ENCODE measurements at places on chromosomes 7 and 10.

GRCh38 chr7:4734587-4735345 lies 40.7 kb upstream of the AP5Z1 start:
- DNase-seq = no peak

GRCh38 chr7:102891693-102892261 lies 21.0 kb upstream of the LRRC17 start:
- no peak for DNase-seq

DNA sequence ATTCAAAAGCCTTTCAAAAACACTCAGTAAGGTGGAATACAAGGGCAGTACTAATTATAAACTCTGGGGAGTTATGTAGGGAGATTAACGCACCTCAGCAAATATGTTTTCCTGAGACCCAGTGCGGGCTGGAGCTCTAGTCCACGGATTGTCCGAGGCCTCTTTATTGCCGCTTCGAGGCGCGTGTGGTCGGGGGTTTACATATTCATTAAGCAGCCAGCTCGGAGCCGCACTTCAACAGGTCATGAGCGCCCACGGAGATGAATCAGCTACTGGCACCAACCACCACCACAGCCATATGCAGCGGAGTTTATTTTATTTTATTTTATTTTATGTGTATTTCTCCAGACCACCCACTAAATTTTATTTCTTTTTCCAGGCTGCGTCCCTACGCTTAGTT lies 195.9 kb upstream of the ADARB2 start:
- no peak for DNase-seq

- DNase-seq = no peak
These were observed 62.5 kb upstream of the CAPZA2 start for GRCh38 chr7:116799916-116800315.

- no peak for DNase-seq
These were observed 5.5 kb upstream of the OPN4 start for GRCh38 chr10:86648704-86649427.

DNA sequence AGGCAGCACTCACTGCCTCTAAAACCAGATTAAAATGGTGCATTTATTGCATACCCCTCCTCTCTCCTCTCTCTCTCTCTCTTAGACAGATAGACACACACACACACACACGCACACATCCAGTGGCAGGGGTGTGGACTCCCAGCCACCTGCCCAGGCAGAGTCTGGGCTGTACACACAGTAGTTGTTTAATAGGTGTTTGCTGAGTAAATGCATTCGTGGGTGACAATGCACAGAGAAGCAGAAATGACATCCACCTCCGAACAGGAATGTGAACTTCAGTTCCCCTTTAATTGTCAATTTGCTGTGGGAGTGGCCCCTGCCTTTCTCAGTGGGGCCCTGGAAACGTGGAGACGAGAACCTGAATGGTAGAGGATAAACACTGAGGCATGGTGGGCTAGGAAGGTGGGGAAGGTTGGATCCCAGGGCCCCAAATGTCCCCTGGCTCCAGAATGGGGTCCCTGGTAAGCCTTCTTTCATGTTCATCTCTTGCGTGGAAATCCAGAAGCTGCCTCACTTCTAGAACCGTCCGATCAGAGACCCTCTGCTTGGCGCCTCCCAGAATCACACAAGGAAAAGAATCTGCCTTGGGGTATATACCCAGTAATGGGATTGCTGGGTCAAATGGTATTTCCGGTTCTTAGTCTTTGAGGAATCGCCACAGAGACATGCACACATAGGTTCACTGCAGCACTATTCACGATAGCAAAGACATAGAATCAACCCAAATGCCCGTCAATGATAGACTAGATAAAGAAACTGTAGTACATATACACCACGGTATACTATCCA lies 58.5 kb upstream of the ECHDC3 start:
- no peak for DNase-seq

DNA sequence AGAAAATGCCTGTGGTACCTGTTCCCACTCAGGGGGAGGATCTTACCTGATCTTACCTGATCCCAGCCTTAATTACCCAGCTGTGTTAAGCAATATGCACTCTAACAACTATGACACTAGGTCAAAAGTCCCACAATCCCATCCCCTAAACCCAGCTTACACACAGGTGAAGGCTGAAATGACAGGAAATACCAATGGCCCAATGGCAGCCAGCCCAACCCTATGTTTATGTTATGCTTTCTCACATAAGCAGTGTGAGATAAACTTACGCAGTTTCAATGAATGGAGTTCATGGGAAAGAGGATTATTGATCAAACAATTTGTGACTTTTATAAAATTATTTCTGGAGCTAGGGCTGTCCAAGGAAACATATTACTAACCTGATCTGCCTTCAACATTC lies 91.9 kb downstream of the GPAM start:
- DNase-seq = no peak

- DNase-seq = no peak
These were observed 7.1 kb downstream of the SND1 start for GRCh38 chr7:127658970-127659630.

GRCh38 chr7:1144269-1144771 lies 15.7 kb downstream of the ZFAND2A start:
- no peak for DNase-seq

GRCh38 chr7:137354961-137355360 lies 11.4 kb upstream of the PTN start:
- DNase-seq = no peak

DNA sequence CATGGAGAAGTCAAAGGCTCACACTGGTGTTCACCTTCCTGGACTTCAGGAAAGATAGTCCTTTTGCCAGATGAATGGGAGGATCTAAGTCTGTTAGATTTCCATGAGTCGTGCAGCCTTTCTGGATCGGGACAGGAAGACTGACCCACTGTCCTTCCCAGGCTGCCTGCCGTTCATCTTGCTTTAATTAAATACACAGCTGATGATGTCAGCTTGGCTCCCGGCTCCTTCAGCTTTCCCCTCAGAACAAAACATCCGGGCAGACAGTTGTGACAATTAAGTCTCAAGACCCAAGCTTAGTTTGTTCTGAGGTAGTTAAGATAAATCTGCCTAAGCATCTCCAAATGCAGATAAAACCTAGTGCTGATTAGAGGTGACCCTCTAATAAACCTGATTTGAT lies 58.6 kb downstream of the AUTS2 start:
- no peak for DNase-seq

- DNase-seq = no peak
These were observed 723.5 kb upstream of the POM121L12 start for GRCh38 chr7:52311886-52312285.

- no peak for DNase-seq
These were observed 14.5 kb downstream of the LIMK1 start for GRCh38 chr7:74097937-74098614.

DNA sequence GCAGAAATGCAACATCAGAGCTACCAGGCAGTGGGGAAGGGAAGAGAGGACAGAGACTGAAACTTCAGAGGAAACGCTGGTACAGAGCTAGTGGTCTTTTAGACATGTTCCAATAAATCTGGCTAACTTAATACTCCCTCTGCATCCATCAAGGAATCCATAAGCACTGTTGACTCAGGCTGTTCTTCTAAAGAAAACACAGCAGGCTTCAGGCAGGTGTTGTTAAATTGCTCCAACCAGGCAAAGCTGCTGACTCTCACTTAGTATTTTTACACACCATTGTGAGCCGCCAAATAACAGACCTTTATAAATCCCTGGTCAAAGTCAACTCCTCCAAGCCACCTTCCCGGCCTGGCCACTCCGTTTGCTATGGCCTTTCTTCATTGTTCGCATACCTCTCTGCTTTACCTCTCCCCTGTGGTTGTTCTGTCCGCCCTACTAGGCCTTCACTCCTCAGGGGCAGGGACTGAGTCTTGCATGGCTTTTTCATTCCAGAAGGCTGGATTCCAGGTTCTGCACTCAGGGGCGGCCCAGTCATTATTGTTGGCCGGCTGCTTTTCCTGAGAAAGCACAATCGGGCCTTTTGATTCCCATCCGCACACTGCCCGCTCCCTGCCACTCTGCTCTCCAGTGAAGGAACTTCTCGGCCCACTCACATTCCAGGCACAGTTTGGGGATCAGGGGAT lies 18.4 kb downstream of the CREB3L2 start:
- DNase-seq = no peak

DNA sequence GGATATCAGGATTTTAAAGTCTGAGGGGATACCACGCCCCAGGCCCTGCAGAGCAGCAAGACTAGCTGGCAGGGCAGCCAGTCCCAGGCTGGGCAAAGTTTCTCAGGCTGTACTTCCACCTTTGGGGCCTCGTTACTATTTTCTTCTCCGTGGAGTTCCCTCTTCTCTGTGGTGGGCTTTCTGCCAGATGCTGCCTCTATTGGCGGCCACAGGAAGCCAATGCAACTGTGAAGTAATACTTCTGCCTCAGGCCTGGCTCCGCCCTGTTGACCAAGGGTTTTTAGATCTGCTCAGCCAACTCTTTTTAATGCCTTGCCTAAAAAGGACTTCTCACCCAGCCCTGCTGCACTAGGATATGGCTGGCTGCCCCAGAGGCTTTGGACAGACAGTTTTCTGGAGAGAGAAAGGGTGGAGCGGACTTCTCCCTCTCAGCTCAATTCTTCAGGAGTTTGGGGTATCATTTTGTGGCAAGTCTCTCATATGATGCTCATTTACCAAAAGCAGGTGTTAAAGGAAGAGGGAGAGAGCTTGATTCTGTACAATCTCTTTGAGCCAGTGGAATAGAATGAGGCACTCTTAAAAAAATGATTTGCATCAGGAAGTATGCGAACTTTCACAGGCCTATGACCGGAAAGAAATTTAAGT lies 67.4 kb downstream of the HHEX start:
- peak; percentile 94 for DNase-seq

GRCh38 chr10:126065751-126066377 lies 169.5 kb downstream of the FANK1 start:
- DNase-seq = no peak

GRCh38 chr10:55500931-55501559 lies 700.0 kb upstream of the PCDH15 start:
- peak; percentile 1 for DNase-seq

- no peak for DNase-seq
These were observed 16.9 kb downstream of the CYP26A1 start for GRCh38 chr10:93090619-93091018.

DNA sequence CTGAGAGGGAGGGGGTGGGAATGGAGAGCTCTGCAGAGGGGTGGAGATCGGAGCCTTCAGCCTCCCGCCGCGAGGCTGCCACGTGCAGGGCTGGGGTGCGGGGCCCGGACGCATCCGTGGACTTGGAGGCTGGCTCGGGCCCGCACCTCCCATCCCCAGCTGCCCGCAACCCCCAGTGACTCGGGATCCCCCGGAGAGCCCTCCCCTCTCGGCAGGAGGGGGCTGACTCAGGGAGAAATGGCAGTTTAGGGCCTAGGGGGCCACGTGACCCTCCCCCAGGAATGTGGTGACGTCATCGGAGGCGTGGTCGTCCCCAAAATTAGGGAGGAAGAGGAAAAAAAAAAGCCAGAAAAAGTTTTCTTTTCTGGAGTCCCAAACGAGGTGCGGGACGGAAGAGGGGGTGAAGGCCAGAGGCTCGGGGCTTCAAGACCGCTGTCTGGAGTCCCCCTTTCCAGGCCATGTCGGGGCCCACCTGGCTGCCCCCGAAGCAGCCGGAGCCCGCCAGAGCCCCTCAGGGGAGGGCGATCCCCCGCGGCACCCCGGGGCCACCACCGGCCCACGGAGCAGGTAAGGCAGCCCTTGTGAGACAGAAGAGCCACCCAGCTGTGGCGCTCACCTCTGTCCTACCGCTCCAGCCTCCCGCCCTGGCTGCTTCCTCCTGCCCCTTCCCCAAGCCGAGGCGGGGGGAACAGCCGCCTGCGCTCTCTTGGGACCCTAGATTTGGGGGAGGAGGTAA lies at the start of gene TRIP6:
TRIP6 (plus strand) TSS at position 348 of the 736 bp plus-strand sequence; CDS start at position 459, 111 bp downstream.
- peak; percentile 48 for DNase-seq

DNA sequence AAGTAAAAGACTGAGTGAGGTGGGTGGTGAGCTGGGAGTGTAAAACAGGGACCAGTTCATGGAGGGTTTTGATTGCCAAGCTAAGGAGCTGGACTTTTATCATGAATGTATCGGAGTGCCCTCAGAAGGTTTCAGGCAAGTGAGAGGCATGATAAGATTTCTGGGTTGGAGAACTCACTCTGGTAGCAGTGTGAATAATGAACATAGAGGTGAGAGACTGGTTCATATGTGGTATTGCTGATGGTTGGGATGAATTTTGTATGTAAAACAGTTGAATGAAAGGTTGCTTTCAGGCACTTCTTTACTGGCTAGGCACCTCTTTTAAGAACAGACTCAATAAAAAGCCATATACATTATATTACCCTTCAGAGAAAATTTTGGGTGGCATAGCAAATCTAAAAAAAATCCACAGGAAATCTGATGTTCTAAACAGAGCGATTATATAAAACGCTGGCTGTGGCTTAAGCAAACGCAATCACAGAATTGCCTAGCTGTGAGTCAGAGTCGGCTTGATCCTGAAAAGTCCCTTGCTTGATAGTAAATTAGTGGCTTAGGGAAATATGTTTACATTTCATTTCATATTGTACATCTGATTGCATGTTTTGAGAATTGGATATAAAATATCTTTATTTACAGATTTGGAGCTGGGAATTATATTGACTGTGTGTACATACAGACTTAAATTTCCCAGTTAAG lies 92.9 kb upstream of the HDAC9 start:
- no peak for DNase-seq

- DNase-seq = no peak
These were observed 47.6 kb downstream of the GTF2IRD1 start for GRCh38 chr7:74501298-74501697.

DNA sequence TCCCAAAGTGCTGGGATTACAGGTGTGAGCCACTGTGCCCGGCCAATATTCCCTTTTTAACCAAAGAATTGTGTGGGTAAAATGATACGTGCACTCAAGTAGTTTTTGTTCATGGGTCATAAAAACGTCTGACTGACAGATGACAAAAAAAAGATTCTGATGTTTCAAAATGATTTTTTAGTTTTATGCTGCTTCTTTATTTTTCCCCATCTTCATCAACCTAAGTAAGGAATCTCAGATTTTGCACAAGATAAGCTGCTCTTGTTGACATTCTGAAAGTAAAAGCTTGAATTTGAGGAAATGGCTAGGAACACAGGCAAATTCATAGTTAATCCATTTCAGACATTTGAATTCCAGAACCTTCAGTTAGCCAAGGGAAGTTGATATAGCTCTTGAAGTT lies 526.1 kb upstream of the NRP1 start:
- no peak for DNase-seq

DNA sequence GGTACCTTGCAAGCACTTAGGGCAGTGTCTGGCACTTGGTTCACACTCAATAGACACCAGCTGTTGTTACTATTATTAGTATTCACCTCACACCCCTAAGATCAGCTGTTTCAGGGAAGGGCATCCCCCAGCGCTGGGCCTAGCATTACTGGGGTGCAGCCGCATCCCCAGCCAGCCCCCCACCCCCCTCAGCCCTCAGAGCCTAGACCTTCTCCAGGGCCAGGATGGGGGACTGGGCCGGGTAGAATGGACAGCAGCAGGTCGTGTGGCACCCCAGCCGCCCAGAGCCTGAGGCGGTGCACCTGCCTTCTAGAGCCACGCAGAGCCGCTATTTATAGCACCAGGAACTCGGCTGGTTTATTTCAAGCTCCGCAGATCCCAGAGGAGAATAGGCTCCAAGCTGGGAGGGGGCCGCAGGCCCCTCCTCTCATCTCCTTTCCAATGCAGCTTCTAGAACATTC lies 60.5 kb downstream of the GTF2IRD1 start:
- DNase-seq = no peak

DNA sequence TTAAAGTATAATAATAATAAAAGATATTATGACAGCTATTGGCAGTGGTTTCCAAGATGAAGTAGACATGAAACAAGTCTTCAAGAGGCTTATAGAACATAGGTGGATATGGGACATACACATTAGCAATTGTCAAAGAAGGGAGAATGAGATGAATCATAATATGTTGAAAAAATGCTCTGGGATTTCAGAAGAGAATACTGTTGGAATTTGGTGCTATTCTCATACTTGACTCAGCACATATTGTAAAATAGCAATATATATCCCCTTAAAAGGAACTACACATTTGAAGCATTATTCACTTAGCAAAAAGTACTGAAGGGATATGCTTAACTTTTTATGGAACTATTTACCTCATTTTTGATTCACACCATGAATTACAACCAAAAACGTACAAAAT lies 577.2 kb upstream of the PCDH15 start:
- no peak for DNase-seq

Measured in GDM1 (cell line).